ENCODE measurements at places on chromosomes 4 and X.

- DNase-seq = no peak
Measured at GRCh38 chr4:116058129-116058528, 944.7 kb upstream of the NDST4 start.

DNA sequence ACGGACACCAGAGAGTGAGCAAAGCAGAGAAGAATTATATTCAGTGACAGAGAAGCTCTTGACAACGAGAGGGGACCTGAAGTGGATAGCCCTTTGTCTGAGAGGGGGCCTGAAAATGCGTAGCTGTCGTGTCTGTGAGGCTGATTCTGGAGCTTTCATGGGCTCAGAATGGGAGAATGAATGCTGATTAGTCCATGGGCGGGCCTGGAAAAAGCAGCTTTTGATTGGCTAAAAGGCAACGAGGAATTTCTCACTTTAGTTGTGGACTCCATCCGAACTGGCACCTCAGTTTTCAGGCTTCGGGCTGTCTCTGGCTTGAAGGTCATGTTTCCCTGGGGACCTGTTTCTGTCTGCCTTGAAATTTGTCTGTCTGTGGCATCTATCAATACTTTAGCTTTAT is 487.1 kb downstream of the TECRL start:
- no peak for DNase-seq

GRCh38 chrX:71215338-71215912 is 7.6 kb upstream of the GJB1 start:
- DNase-seq = no peak

DNA sequence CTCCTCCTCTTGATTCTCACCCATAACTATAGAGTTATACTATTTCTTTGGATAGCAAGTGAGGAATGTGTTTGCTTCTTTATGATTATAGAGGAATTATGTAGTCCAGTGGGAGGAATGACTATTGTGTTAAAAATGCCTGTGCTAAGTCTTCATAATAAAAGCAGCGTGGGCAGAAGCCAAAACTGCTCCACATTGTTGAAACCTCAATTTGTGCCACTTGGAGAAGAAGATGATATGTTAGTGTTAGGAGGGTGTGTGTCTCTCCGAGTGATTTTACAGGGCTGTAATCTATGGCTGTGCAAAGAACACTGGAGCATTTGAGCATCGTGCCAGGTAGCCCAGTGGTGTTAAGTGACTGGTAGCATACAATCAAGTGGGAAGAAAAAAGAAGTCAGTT is 74.3 kb downstream of the FRAS1 start:
- no peak for DNase-seq

GRCh38 chrX:13283950-13284546 is 35.8 kb downstream of the ATXN3L start:
- no peak for DNase-seq

DNA sequence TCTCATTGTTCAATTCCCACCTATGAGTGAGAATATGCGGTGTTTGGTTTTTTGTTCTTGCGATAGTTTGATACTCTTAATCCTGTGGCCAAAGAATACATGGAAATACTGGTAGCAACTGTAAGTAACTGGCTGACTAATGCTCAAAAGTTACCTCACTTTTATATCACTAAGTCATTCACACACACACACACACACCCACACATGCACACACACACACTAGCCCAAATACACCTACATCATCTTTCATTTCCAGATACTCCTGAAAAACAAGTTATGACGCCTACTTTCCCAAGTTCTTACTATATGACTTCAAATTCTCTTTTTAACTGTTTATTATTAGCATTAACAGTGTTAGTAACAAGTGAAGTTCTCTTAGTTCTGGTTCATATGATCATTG is 101.3 kb downstream of the DCHS2 start:
- DNase-seq = no peak

- DNase-seq = no peak
Measured at GRCh38 chr4:181870326-181870725, 372.9 kb upstream of the TENM3 start.

- DNase-seq = no peak
Measured at GRCh38 chr4:544386-545105, 31.5 kb downstream of the TMEM271 start.

- no peak for DNase-seq
Measured at GRCh38 chr4:71938776-71939175, 93.0 kb upstream of the NPFFR2 start.

GRCh38 chr4:89156174-89156914 is 45.0 kb downstream of the TIGD2 start:
- DNase-seq = no peak

GRCh38 chr4:139660568-139661043 is 5.0 kb upstream of the MGST2 start:
- DNase-seq = no peak

GRCh38 chr4:681736-682451 is 7.1 kb downstream of the SLC49A3 start:
- DNase-seq = no peak

DNA sequence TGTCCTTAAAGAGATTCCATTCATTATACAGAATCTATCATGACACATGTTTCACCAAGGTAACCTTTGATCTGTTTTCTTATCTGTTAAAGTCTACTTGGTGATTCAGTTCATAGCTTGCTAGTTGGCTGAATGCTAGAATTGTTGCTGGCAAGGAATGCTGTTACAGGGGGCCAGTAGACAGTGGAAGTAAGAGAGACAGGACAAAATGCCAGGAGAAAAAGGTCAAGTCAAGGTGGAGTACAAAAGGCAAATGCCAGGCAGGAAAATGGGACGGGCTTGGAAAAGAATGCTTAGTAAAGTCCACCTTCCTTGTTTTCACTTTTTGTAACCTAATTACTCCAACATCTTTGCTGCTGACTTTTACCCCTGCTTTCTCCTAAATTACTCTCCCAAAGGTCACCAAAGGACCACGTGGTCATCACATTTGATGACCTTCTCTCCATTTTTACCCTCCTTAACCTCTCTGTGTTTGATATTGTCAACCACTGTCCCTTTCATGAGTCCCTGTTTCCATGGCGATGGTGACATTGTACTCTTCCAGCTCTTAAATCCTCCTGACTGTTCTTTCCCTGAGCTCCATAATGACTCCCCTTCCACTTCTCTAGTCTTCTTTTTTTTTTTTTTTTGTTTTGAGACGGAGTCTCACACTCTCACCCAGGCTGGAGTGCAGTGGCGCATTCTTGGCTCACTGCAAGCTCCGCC is 24.5 kb upstream of the TAPT1 start:
- no peak for DNase-seq

GRCh38 chr4:7049295-7049694 is 6.1 kb downstream of the TADA2B start:
- no peak for DNase-seq

- no peak for DNase-seq
Measured at GRCh38 chr4:150280081-150280895, 202.0 kb downstream of the DCLK2 start.

DNA sequence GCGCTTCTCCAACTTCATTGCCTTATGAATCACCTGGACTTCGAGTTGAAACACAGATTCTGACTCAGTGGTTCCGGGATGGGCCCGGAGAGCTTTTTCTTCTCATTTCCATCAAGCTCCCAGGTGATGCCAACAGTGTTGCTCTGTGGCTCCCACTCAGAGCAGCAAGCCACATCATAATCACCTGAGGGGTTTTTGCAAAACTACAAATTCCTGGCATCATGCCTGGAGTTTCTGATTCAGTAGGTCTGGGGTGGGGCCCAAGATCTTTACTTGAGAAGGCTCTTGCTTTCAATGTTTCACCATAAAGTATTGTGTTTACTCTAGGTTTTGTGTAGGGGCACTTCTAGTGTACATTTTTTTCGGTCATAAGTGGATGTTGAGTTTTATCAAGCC is 7.0 kb downstream of the MTM1 start:
- peak; percentile 76 for DNase-seq

DNA sequence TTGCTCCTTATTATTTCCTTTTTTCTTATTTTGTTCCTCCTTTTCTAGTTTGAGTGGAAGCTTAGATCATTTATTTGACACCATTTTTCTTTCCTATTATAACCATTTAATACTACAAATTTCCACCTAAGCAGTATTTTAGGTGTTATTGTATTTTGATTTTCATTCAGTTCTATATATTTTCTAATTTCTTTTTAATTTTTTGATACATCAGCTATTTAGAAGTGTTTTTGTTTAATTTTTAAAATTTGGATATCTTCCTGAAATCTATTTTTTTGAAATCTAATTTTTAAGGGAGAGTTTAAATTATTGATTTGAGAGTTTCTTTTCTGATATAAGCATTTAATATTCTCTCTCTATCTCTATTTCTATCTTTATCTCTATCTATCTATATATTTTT is 108.1 kb downstream of the LARP1B start:
- DNase-seq = no peak

GRCh38 chrX:73817393-73818199 is 254.6 kb downstream of the CHIC1 start:
- DNase-seq = no peak

DNA sequence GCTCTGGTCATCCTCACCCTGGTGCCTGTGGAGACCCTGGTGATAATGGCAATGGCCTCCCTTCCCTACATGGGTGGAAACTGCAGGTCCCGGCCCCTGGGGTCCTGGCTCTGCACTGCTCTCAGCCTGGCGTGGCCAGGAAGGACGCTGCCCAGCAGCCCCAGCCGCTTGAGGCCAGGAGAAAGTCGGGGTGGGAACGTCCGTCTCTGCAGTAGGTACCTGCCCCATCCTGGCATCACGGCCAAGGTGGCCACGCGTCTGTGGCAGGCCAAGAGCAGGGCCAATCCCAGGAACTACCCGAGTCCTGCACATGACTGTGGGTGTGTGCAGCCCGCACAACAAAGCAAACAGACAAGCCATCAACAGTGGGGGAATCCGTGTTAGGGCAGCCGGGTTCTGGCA is 33.8 kb downstream of the FGFRL1 start:
- DNase-seq = no peak

GRCh38 chrX:39749728-39750127 is 348.0 kb downstream of the BCOR start:
- DNase-seq = no peak

- no peak for DNase-seq
Measured at GRCh38 chrX:115719171-115719570, 158.2 kb downstream of the PLS3 start.

DNA sequence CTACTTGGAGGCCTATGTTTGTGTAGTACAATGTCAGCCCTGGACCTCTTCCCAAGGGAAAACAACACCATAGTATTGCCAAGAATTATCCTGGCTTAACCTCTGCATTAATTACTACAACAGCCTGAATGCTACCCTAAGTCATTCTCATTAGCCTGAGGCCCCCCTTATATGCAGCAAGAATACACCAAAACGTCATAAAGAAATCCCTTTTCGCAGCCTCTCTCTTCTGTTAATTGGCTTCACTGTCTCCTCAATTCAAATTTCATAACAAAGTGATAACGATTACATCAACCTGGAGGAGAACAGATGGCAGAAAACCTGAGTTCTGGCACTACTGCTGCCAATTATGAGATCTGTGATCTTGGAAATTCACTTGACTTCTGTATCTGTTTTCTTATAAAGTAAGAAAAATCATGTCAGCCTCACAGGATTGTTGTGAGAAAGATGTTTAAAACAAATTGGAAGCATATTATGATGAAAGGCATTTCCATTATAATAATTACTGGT is 1663.1 kb downstream of the STIM2 start:
- DNase-seq = no peak

GRCh38 chr4:163343604-163344146 is at the start of gene NPY5R:
TSS of gene NPY5R (plus strand) at chr4:163343892. CDS start at chr4:163350274, 6,382 bp downstream.
- no peak for DNase-seq

- no peak for DNase-seq
Measured at GRCh38 chr4:165115301-165115700, 2.6 kb upstream of the TMEM192 start.

GRCh38 chr4:69860521-69861298 is 765 bp upstream of the SULT1E1 start:
- no peak for DNase-seq

DNA sequence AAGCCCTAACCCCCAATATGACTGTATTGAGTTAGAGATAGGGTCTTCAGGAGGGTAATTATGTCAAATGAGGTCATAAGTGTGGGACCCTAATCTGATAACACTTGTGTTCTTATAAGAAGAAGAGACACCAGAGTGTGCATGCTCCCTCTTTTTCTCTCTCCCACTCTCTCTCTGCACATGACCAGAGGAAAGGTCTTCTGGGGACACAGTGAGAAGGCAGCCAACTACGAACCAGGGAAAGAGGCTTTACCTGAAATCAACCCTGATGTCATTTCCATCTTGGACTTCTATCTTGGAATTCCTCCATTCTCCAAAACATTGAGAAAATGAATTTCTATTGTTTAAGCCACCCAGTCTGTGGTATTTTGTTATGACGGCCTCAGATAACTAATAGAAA is 97.2 kb upstream of the MAD2L1 start:
- DNase-seq = no peak

DNA sequence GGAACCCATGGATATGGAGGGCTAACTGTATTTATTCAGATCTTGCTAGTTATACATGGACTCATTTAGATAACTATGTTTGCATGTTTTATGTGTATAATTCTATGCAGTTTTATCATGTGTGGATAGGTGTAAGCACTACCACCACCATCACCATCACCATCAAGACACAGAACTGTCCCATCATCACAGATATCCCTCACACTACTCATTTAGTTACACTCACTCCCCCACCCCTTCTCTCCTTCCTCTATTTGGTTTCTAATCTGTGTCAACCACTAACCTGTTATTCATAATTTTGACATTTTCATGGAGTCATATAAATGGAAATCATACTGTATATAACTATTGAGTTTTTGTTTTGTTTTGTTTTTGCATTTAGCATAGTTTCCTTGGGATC is 43.7 kb downstream of the STAG2 start:
- no peak for DNase-seq

DNA sequence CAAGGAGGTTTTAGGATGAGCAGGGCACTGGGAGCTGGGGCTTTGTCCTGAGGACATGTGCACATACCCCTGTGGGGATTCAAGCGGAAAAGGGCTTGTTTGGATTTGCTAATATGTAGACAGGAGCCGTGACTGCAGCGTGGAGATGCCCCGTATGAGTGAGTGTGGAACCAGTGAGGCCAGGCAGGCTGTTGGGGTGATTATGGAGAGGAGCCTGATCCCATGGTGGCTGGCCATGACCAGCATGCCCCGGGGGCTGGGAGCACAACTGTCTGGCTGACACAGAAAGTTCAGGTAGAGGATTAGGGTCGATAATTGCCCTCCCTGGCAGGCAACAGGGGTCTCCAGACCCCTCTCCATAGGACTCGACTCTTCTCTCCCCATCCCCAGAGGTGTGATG is 68.8 kb upstream of the STX18 start:
- DNase-seq = no peak

DNA sequence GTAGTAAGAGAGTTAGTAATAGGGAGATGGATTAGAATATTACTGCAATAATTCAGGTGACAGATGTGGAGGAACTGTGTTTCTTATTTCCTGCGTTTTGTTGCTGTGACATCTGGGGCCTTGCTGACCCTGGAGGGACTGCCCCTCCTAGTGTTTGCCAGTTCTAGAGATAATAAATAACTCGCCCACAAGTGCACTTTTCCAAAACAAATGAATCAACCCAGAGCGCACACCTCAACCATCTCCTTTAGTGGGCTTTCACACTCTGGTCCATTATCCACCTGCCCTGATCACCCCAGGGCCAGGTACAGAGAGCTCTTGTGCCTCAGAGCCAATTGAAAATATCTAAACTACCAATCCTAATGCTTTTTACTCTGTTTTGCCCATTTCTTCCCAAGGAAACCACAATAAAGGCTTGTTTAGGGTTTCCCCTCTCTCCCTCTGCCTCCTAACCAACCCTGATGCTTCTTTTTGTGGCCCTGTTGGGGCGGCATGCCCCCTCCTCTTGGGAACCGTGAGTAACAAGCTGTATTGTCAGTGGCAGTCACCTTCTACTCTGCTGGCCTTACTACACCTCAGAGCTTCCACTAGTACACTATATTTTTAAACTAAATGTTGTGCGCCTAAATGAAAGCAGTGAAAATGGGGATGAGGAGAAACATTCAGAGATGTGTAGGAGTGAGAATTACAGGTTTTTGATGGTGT is 270.5 kb downstream of the TENM3 start:
- DNase-seq = no peak

Measured in stimulated activated CD4-positive, alpha-beta T cell treated with anti-CD3 and anti-CD28 coated beads, Interleukin-4, amount 100 ng/mL, for 24 hours (primary cell).